Choroid plexus epithelial cell (primary cell): ENCODE measurements at places on chromosomes 7 and 10.

DNA sequence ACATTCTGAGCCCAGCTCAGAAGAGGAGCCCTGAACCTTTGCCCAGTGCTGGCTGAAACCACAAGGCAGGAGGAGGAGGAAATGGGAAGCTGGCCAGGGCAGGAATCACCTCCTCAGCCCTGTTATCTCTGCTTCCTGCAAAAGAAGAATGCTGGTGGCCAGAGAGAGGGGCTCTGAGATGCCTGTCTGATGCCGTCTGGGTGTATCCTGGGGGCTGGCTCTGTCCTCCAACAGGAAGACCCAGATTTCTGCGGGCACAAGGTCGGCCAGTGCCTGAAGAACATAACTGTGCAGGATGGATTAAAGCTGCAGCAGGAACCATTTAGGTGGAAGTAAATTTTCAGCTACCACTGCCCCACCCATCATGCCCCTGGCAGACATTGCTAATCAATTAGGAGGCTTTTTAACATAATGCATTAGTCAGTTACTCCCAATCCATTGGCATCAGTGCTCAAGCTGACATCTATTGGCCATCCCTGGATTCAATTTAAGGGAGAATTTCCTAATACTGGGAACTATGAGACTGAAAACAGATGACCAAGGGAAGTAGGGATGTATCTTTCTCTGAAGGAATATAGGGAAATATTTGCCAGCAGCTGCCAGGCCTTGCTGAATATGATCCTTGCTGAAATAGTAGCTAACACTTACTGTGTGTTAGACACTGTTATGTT lies 67.7 kb downstream of the COL13A1 start:
- DNase-seq, result peak; percentile 64

- DNase-seq, result no peak
These were observed 25.7 kb downstream of the OPALIN start for GRCh38 chr10:96333101-96333500.

GRCh38 chr10:100333661-100334440 lies 3.8 kb upstream of the PKD2L1 start:
- DNase-seq, result no peak

GRCh38 chr10:48981310-48981907 lies 41.8 kb upstream of the LRRC18 start:
- DNase-seq, result peak; percentile 64

DNA sequence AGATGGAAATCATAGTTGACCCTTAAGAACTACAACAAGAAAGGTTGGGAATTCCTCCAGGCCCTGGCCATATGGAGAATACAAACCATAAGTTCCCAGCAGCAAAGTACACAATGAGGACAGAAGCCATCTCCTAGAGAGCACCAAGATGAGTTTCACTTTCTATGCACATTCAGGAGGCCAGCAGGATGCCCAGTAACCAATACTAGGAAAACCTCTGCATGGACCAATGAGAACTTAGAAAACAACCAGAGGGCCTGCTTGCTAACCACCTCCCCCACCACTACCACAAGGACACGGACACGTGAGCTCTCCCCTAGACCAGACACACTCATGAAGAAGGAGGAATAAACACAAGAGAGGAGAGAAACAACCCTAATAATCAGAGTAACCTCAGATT lies 56.3 kb downstream of the IFIT5 start:
- peak; percentile 92 for DNase-seq

GRCh38 chr7:54166419-54166818 lies 375.8 kb upstream of the VSTM2A start:
- no peak for DNase-seq

DNA sequence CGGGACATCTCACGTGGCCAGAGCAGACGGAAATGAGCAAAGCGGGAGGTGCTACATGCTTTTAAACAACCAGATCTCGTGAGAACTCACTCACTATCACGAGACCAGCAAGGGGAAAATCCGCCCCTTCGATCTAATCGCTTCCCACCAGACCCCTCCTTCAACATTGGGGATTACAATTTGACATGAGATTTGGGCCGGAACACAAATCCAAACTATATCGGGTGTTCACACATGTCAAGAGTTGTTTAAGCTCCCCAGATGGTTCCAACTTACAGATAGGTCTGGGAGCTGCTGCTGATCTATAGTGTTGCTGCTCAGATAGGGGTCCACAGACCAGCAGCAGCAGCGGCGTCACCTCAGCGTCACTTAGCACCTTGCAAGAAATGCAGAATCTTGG lies 194.9 kb downstream of the GPAM start:
- no peak for DNase-seq

GRCh38 chr10:96832721-96833219 lies 672 bp downstream of the LCOR start:
- peak; percentile 75 for DNase-seq

DNA sequence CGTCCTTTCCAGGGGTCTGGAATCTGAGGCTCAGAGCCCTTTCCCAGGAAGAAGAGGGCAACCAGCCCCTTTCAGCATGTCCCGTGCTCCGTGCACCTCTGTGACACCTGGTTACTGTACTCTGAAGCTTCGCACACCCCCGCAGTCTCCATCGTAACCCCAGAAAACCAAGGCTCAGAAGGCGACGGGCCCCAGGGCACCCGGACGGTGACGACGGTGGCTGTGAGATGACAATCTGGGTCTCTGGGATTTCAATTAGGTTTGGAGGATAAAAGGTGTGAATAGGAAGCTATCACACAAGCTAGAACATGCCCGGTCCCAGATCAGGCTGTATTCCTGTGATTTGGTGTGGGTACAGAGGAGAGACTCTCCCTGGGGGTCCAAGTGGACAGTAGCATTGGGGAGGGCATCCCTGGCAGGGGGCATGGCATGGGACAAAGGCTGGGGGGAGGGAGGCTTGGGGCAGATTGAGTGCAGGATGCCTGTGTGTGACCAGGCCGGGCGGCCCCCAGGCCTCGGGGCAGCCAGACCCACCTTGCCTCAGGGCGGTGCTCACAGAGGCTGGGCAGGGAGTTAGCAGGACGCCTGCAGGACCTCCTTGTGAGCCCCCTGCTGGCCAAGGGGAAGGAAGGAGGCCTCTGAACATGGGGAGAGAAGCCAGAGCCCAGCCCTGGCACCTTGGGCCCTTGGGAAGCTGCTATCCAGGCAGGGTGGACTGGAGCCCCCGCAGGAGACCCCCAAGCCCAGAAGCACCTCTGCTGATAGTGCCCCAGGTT lies 23.4 kb upstream of the PSMG3 start:
- DNase-seq, result peak; percentile 9

DNA sequence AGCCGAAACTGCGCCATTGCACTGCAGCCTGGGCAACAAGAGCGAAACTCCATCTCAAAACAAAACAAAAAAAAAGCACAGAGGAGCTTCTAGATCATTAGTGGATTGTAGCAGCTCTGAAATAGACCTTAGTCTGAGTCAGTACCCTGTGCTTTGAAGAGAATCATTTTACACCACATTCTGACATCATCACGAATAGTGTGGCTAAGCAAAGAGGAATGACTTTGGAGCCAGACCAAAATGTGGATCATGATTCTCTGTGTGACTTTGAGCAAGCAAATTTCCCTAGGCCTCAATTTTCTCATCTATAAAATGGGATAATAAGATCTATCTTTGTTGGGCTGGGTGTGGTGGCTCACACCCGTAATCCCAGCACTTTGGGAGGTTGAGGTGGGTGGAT lies 618.9 kb downstream of the CALN1 start:
- no peak for DNase-seq

GRCh38 chr10:104894681-104895080 lies 253.6 kb downstream of the SORCS3 start:
- DNase-seq, result no peak

DNA sequence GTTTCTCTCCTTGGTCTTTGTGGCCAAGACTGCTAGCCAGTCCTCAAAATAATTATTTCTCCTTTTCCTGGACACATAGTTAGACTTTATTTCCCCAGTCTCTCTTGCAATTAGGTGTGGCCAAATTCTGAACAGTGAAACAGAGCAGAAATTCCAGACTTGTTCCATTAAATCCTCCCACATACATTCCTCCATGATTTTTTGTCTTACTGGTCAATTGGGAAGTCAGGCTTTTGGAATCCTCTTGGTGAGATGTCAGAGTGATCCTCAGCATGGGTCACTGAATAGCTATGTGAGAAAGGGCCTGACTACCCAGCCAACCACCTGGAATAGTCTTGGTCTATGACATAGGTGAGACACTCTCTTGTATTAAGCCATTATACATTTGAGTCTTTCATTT lies 164.2 kb downstream of the DGKI start:
- DNase-seq, result peak; percentile 35

- peak; percentile 58 for DNase-seq
These were observed 109.9 kb upstream of the EFCAB10 start for GRCh38 chr7:105691082-105691679.

DNA sequence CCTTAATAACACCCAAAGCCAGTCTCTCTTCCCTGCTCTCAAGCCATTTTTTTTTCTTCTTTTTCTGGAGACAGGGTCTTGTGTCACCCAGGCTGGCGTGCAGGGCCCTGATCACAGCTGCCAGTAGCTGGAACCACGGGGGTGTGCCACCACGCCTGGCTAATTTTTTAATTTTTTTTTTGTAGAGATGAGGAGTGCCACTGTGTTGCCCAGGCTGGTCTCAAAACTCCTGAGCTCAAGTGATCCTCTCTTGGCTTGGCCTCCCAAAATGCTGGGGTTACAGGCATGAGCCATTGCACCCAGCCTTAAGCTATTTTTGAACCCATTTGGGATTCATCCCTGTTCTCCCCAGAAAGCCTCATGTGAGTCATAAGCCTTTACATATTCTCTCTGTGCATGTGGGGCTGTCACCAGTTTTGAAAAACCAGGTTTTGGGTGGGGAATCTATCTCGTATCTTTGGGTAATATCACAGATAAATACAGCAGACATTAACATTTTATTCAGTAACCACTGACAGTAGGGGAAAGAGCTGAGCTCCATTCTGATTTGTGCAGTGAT lies 15.5 kb downstream of the ZNF487 start:
- DNase-seq, result no peak

DNA sequence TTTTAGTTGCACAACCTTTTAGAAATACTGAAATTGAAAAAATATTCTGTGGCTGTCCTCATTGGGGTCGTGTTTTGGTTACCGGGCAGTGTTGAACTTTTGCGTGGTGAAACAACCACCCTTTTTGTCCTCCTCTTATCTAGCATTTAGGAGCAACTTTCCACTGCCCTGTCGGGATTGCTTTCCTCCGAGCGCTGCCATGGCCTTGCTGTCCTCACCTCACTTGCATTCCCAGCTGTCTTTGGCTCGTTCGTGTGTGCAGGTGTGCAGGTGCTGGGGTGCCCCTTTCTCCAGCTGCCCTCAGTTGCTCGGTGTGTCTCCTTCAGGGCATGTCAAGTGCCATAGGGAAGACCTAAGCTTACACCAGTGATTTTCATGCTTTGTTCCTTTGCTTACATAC lies 116.9 kb upstream of the GJD4 start:
- DNase-seq, result no peak

- no peak for DNase-seq
These were observed 29.0 kb downstream of the KLHDC10 start for GRCh38 chr7:130099331-130099730.

- DNase-seq, result no peak
These were observed 370.5 kb downstream of the MDFIC start for GRCh38 chr7:115292381-115292780.

GRCh38 chr10:21518149-21518640 lies 7.3 kb downstream of the SKIDA1 start:
- DNase-seq, result peak; percentile 65

GRCh38 chr10:20110125-20111100 lies 294.2 kb downstream of the PLXDC2 start:
- DNase-seq, result no peak

- peak; percentile 73 for DNase-seq
These were observed 13.4 kb downstream of the BRI3 start for GRCh38 chr7:98294798-98295382.

- no peak for DNase-seq
These were observed 50.9 kb downstream of the ZNF467 start for GRCh38 chr7:149722356-149722957.

DNA sequence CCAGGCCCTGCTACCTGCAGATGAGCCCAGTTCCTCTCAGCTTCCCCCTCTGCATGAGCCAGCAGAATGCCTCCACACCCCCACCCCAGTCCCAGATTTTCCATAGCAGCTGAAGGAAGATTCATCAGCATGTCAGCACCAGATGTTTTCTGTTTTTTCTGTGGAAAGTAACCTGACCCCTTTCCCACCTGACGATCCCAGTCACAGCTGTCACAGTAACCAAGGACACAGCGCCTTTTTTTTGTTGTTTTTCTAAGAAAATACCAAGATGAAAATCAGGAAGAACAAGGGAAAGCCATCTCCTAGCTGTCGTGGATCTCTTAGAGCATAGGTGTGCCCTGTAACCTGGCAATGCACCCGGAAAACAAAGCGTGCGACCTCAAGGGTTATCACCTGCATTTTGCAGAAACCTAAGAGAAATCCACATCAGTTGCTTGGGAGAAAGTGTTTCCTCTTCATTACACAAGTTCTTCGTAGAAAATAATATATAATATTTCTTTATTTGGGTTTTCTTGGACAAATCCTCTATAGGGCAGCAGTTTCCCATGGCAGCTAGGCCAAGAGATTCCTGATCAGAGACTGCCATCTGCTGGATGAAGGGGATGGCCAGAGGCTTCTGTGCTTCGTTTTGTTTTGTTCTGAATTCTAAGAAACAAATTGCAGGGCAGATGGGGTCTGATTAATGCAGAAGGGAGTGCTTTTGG lies 401.9 kb downstream of the TNS3 start:
- peak; percentile 86 for DNase-seq

DNA sequence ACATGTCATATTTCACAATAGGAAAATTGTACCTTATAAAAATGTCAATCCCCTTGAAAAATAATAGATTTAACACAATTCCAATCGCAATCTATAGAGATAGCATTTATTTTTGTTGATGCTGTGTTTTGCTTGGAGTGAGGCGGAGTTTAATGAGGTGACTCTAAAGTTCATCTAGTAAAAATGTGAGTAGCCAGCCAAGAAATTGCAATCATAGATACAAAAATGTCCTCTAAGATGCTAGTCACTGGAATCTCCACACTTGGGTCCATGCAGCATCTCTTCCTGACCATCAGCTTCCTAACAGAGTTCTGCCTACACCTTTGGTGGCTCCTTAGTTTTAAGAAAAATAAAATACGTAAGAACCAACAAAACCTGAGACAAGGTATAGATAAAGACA lies 44.9 kb downstream of the GLI3 start:
- peak; percentile 30 for DNase-seq

- no peak for DNase-seq
These were observed 19.7 kb upstream of the SHH start for GRCh38 chr7:155831807-155832524.

- no peak for DNase-seq
These were observed 81.9 kb downstream of the ABCB5 start for GRCh38 chr7:20697351-20697750.

DNA sequence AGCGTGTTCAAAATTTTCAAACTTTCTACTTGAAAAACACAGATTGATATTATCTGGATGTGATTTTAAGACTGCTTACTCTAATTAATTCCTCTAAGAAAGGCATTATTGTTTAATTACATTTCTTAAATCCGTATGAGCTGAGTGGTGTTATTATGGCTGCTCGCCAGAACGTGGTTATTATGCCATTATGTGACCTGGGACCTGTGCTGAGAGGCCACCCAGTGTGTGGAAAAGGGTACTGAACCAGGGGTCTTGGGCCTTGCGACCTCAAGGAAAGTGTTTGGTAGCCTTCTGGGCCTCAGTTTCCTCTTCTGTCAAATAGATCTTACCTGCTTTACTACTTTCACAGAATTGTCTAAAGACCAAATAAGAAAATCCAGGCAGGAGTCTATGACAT lies 15.4 kb downstream of the LGI1 start:
- DNase-seq, result no peak
